ENCODE measurements at places on chromosomes 3 and 15. TPM values are rescaled to one million over a fixed set of nuclear protein-coding genes. Genes with fewer than 3 reads are reported as not detected.

GRCh38 chr3:185983495-185984141 is 45.8 kb upstream of the TRA2B start:
- DNase-seq: peak; percentile 82
- no peaks in the 10 kb centered on the region for H3K36me3 ChIP-seq
- H3K27me3 ChIP-seq: no peaks in the 10 kb centered on the region

DNA sequence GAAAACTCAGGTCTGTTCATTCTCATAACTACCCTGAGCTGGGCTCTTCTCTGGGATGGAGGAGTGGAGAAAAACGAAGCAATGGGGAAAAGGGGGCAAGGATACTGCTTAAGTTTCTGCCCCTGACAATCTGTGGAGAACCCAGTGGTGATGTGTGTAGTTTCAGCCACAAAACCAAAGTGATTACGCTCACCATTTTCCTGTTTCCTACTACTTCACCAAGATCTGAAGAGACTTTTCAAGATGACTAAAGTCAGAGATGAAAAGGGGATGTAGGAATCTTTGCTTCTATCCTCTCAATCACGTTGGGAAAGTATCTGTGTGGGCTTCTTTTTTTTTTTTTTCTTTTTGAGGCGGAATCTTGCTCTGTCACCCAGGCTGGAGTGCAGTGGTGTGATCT is 8.3 kb upstream of the UBE2E1 start:
- no peaks in the 10 kb centered on the region for H3K4me1 ChIP-seq
- H3K36me3 ChIP-seq: no peaks in the 10 kb centered on the region
- H3K4me3 ChIP-seq: no peak overlapping the region
- H3K27me3 ChIP-seq: no peaks in the 10 kb centered on the region
- no peak overlapping the region for H3K27ac ChIP-seq
- DNase-seq: no peak

TTC21A gene
- 14.1 TPM for total RNA-seq

GRCh38 chr15:94638183-94638582 is 406.8 kb downstream of the MCTP2 start:
- H3K4me1 ChIP-seq: no peaks in the 10 kb centered on the region
- H3K27ac ChIP-seq: no peak overlapping the region
- H3K36me3 ChIP-seq: no peaks in the 10 kb centered on the region
- H3K4me3 ChIP-seq: no peak overlapping the region

GRCh38 chr15:31263751-31264558 is 62.7 kb upstream of the KLF13 start:
- DNase-seq: peak; percentile 46
- H3K4me3 ChIP-seq: no peak overlapping the region
- no peaks in the 10 kb centered on the region for H3K27me3 ChIP-seq
- peak overlapping the region; percentile 93 for H3K27ac ChIP-seq

RTP3 gene
- total RNA-seq: not detected

DNA sequence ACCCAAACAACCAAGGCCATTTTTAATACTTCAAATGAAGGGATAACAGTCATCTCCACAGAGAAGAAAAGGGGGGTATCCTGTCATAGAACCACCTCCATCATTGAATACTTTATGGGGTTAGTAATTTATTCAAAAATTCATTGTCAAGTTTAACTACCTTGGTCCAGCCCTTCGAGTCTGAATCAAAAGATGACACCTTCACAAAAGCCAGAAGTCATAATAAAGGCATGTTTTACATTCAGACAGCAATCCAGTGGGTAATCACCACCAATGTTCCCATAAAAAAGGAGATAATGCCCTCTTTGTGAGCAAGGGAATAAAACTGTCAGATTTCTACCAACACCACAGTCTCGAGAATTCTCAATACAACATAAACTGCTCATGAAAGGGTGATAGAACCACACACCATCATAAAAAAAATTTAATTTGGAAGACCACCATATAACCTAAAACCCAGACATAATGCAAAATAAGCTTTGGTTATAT is 145.6 kb upstream of the ZBTB20 start:
- DNase-seq: no peak
- no peak overlapping the region for H3K4me3 ChIP-seq
- H3K27ac ChIP-seq: no peak overlapping the region
- H3K27me3 ChIP-seq: no peaks in the 10 kb centered on the region
- H3K4me1 ChIP-seq: no peaks in the 10 kb centered on the region

- H3K27ac ChIP-seq: no peak overlapping the region
- no peaks in the 10 kb centered on the region for H3K4me1 ChIP-seq
- no peaks in the 10 kb centered on the region for H3K27me3 ChIP-seq
- no peak for DNase-seq
- H3K4me3 ChIP-seq: no peak overlapping the region
- H3K36me3 ChIP-seq: no peaks in the 10 kb centered on the region
These were observed 30.7 kb downstream of the INSYN1 start for GRCh38 chr15:73722425-73722824.

CLEC3B gene
- 45.3 TPM for total RNA-seq

DNA sequence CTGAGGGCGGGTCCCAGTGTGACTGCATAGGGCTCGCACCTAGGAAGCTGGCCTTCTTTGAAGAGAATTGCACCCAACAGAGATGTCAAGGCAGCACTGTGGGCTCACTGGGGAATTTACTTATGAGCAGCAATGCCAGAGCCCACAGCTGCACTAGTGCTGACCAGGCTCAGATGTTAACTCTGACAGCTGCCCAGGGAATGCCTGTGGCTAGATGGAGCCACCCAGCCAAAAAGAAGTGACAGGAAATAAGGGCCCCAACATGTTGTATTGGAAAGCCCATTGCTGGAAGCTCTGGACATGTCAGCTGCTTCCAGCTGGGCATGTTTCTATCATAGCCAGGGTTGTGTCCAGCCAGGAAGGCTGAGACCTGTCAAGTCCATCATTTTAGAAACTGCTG is 90.9 kb upstream of the ZNF280D start:
- DNase-seq: no peak
- H3K27ac ChIP-seq: no peak overlapping the region
- no peaks in the 10 kb centered on the region for H3K4me1 ChIP-seq
- H3K4me3 ChIP-seq: no peak overlapping the region
- H3K36me3 ChIP-seq: no peaks in the 10 kb centered on the region
- no peaks in the 10 kb centered on the region for H3K27me3 ChIP-seq

CLASP2 gene
- total RNA-seq: 58.5 TPM

PAQR5 gene
- 51.3 TPM for total RNA-seq

DNA sequence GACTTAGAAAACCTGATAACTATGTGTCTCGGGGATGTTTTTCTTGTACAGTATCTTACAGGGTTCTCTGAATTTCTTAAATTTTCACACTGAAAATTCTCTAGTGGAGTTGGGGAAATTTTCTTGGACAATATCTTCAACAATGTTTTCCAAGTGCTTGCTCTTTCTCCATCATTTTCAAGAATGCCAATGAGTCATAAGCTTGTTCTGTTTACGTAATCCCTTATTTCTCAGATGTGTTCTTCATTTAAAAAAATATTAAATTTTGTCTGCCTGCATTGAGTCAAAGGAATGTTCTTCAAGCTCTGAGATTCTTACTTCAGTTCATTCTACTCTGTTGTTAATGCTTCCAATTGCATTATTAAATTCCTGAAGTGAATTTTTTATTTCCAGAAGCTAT is 21.9 kb upstream of the PLSCR2 start:
- no peak overlapping the region for H3K4me3 ChIP-seq
- DNase-seq: no peak
- no peaks in the 10 kb centered on the region for H3K4me1 ChIP-seq
- no peak overlapping the region for H3K27ac ChIP-seq
- H3K27me3 ChIP-seq: no peaks in the 10 kb centered on the region

ISY1 gene
- total RNA-seq: 27.1 TPM

C2CD4B gene
- total RNA-seq: 4.2 TPM

DNA sequence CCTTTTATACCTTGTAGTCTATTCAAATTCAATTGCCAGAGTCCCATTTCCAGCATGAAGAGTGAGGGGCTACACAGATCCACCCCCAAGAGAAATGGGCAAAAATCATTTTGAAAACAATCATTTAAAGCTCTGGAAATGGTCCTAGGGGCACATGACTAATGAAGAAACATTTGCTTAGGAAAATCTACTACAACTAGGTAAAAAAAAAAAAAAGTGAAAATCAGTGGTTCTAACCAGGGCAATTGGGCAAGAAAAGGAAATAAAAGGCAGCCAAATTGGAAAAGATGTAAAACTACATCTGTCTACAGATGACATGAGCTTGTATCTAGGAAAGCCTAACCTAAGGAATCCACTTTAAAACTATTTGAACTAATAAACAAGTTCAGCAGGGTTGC is 9.4 kb downstream of the IMPG2 start:
- no peaks in the 10 kb centered on the region for H3K4me1 ChIP-seq
- H3K27ac ChIP-seq: no peak overlapping the region
- DNase-seq: no peak
- H3K4me3 ChIP-seq: no peak overlapping the region
- no peaks in the 10 kb centered on the region for H3K36me3 ChIP-seq

ATP13A5 gene
- total RNA-seq: not detected

GRCh38 chr15:31116423-31117030 is 15.0 kb upstream of the TRPM1 start:
- H3K27ac ChIP-seq: no peak overlapping the region
- no peak overlapping the region for H3K4me3 ChIP-seq
- no peaks in the 10 kb centered on the region for H3K4me1 ChIP-seq
- H3K27me3 ChIP-seq: no peaks in the 10 kb centered on the region

NLGN1 gene
- 19.4 TPM for total RNA-seq

DUOX2 gene
- total RNA-seq: 0.28 TPM

GRCh38 chr3:69604735-69605450 is 134.4 kb upstream of the MITF start:
- no peaks in the 10 kb centered on the region for H3K27me3 ChIP-seq
- H3K27ac ChIP-seq: no peak overlapping the region
- H3K36me3 ChIP-seq: no peaks in the 10 kb centered on the region
- no peak for DNase-seq

- no peak for DNase-seq
- H3K4me1 ChIP-seq: no peaks in the 10 kb centered on the region
- H3K27me3 ChIP-seq: no peaks in the 10 kb centered on the region
- no peak overlapping the region for H3K27ac ChIP-seq
These were observed 176.4 kb downstream of the APBA2 start for GRCh38 chr15:29062179-29062591.

GP5 gene
- total RNA-seq: 0.22 TPM

- H3K27me3 ChIP-seq: no peaks in the 10 kb centered on the region
- no peak overlapping the region for H3K27ac ChIP-seq
- no peak overlapping the region for H3K4me3 ChIP-seq
- no peak for DNase-seq
- no peaks in the 10 kb centered on the region for H3K4me1 ChIP-seq
These were observed 17.9 kb downstream of the GRIP2 start for GRCh38 chr3:14522129-14522691.

DNA sequence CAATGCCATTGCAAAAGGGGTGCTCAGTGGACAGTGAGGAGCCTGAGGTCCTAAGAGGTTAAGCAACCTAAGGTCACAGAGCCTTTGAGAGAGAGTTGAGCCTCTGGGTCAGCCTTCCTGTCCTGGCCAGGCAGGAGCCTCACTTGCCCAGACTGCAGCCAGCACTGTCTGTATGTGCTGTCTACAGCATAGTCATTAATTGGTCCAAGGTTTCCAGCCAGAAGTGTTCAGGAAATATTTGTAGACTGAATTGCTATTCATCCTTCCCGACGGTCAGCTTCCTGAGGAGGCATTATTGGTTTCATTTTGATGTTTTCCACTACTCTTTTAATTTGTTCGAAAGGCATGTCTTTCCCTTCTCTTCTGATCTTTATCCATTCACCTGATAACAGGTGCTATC is 8.1 kb downstream of the SEC13 start:
- H3K27me3 ChIP-seq: no peaks in the 10 kb centered on the region
- no peak for DNase-seq
- H3K4me1 ChIP-seq: no peaks in the 10 kb centered on the region
- no peak overlapping the region for H3K27ac ChIP-seq
- peaks cover 12% of the 10 kb centered on the region for H3K36me3 ChIP-seq
- H3K4me3 ChIP-seq: no peak overlapping the region

ATP13A3 gene
- 103 TPM for total RNA-seq

CPLX3 gene
- total RNA-seq: not detected

PAQR9 gene
- total RNA-seq: 0.09 TPM

TPM1 gene
- total RNA-seq: 473 TPM

DNA sequence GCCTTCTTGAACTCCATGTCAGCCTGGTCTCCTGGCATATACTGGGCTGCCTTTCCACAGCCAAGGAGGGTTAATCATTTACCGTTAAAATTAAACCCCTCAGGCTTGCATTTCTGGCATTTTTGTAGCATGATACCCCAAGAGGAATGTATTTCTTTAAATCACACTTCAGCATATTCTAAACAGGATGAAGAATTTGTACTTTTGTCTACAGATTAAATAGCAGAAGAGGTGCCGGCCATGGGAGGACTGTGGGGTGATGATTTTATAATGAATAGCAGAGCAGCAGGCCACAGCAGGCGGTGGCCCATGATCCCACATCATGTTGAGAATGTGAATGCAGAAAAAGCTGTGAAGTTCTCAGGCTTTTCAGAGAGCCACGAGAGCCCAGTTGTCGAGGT is 90.2 kb downstream of the ARNT2 start:
- no peak for DNase-seq
- H3K4me3 ChIP-seq: no peak overlapping the region
- H3K36me3 ChIP-seq: no peaks in the 10 kb centered on the region
- H3K27ac ChIP-seq: no peak overlapping the region
- H3K4me1 ChIP-seq: peaks cover 21% of the 10 kb centered on the region

DNA sequence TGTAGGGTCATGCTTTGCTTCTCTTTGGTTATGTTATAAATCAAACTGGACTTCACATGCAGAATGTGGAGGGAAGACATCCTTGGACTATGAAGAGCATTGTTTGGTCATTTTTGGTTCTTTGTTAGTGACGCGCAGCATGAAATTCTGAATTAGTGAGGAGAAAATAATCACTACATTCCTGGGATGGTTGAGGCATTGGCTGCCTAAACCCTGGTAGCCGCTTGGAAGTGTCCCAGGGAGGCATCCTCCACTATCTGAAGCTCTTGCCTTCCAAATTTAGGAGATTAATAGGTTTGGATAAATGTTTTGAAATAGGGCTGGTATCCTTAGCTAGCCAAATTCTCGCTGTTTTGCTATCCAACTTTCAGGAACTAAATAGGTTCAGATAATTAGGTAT is 96.2 kb downstream of the CLSTN2 start:
- H3K27me3 ChIP-seq: no peaks in the 10 kb centered on the region
- no peak overlapping the region for H3K4me3 ChIP-seq
- H3K27ac ChIP-seq: no peak overlapping the region
- DNase-seq: no peak
